ENCODE measurements at places on chromosomes 7 and 10.

DNA sequence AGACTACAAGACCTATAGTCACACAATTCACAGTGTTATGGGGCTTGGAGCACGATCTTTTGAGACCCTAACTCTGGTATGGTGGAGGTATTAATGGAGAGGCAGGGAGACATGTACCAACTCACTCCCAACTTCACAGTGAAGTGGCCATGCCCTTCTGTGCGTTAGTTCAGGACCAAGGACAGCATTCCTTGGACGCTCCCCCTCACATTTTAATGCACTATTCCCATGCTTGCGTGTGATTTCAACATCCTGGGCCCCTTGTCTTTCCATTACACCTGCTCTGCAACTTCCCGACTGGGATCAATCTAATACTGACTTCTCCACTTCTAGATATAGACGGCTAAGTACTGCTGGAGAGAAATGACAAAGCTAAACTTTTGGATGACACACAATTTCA is 72.7 kb downstream of the PLCE1 start:
- DNase-seq: no peak

DNA sequence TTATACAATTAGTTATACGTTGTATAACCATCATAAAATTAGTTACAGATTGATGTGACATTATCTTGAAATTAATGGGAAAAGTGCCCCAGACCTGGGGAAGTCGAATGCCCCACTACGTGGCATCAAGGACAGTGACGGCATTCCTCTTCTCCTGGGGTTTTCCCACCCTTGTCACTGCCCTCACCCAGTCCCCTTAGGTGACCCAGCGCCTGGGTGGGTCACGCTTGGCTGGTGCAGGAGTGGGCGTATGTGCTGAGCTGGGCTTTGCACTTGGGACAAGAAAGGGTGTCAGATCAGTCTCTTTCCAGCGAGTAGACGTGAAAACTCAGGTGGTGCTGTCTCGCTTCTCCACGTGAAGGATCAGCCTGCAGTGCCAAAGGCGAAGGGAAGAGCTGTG is 7.6 kb downstream of the FOXK1 start:
- DNase-seq: no peak

GRCh38 chr10:48333856-48334255 is 27.4 kb downstream of the MAPK8 start:
- no peak for DNase-seq

DNA sequence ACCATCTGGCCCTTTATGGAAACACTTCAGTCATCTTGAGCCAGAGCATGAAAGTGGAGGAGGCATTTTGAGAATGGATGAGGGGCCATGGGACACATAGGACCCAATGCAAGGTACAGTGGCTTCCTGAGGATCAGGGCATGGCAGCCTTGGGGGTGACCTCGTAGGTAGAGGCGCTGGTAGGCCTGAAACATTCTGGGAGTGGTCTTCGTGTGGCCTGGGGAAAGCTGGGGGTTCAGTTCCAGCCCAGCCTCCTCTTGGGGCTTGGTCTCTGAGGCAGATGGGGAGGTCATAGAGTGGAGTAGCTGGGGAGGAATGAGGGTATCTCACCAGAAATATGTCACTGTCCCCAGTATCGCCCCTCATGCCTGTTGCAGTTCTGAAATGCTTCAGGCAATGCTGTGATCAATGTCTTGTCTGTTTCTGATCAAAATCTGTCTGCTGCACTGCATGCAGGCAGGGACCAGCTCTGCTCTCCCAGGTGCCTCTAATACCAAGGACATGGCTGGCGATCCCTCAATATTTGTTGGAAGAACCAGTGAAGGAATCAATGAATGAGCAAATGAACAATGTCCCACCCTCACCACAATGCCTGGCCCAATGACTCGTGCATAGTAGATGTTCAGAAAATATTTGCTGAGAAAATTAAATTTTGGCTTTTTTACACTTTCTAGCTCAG is 90.9 kb downstream of the CHST15 start:
- DNase-seq: no peak

GRCh38 chr7:152363798-152364197 is 72.0 kb downstream of the KMT2C start:
- DNase-seq: no peak

- DNase-seq: no peak
Measured at GRCh38 chr7:41774966-41775365, 72.1 kb upstream of the INHBA start.

GRCh38 chr7:42014625-42015618 is 222.1 kb downstream of the GLI3 start:
- DNase-seq: peak; percentile 4

- no peak for DNase-seq
Measured at GRCh38 chr7:5348134-5349004, 65.6 kb downstream of the SLC29A4 start.

DNA sequence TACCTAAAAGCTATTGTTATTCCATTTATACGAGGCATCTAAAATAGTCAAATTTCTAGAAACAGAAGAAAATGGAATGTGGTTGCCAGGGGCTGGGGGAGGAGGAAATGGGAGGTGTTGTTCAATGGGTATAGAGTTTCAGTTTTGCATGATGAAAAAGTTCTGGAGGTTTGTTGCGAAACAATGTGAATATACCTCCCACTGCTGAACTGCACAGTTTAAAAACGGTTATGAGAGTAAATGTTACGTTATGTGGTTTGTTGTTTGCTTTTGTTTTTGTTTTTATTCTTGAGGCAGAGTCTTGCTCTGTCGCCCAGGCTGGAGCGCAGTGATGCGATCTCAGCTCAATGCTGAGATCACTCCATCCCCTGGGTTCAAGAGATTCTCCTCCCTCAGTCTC is 64.9 kb upstream of the NRBF2 start:
- no peak for DNase-seq

DNA sequence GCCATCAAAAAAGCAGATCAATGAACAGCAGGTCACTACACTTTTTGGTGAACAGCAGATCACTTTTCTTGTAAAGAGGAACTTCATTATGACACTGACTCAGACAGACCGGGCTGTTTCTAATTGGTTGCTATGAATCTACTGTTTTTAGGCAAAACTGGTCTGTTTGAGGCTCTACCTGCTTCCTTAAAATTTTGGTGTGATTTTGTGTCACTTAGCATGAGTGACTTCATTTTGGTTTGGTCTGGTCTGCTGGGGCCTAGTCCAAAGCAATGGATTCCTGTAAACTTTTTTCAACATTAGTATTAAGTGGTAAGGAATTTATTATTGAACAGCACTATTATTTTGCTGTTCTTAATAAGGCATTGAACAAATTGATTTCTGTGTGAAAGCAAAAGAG is 41.8 kb upstream of the C10orf71 start:
- no peak for DNase-seq

DNA sequence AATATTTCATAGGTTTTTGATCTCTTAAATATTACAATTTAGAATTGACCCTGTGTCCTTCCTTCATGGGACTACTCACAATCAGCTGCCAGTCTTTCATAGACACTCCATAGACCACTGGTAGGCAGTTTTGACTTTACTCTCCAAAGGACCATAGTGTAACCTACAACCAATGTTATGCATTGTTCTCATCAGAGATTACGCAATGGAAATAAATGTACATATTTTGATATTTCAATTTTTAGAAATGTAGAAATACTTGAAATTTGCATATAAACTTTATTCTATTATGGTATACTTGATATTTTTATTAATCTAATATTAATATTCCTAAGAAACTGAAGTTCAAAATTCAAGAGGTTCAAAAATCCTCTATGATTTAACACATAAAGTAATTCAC is 446.4 kb upstream of the KCND2 start:
- DNase-seq: no peak

GRCh38 chr10:1194161-1194560 is 138.0 kb downstream of the WDR37 start:
- no peak for DNase-seq

- DNase-seq: no peak
Measured at GRCh38 chr10:68101066-68101465, 8.2 kb upstream of the MYPN start.

GRCh38 chr7:2873146-2873545 is 29.0 kb upstream of the GNA12 start:
- no peak for DNase-seq

Data from activated CD4-positive, alpha-beta T cell treated with anti-CD3 and anti-CD28 coated beads, Interleukin-2, amount 50 U/mL, for 24 hours (primary cell).